ENCODE measurements at places on chromosomes 11 and 22.

DNA sequence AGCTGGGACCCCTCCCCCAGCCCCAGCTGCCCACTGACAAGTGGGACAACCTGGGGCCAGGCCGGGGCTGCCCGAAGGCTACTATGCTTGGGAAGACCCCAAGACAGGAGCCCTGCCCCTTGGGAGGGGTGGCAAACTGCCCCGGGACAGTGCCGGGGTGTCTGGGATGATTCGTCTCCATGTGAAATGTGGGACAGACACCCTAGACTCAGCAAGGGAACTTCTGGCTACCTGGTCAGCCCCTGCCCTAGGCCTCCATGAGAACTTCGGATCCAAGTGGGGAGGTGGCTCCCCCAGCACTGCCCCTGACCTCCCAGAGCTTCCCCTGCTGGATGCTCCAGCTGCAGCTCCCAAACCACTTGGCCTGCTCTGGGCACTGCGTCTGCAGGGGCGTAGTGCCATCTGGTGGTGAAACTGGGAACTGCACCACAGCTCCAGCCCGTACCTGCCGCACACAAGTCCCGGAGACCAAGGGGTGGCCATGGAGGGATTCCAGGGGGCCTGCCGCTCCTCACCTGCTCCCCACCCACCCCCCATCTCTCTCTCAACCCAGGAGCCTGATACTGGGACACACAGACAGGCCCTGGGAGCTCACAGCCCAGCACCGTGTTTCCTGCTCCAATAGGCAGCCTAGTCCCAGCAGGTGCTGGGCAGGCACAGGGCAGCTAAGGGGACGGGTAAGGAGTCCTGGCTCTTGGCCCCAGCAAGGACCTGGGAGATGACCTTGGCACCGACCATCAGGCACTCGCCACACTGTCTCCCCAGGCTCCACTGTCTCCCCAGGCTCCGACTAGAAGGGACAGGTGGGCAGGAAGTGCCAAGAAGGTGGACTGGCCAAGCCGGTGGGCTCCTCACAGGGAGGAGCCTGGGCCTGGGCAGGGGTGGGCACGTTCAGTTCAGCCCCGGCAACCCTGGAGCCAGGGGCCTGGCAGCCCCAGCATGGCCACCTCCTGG is 194.1 kb downstream of the IGLL1 start:
- peak; percentile 75 for DNase-seq

DNA sequence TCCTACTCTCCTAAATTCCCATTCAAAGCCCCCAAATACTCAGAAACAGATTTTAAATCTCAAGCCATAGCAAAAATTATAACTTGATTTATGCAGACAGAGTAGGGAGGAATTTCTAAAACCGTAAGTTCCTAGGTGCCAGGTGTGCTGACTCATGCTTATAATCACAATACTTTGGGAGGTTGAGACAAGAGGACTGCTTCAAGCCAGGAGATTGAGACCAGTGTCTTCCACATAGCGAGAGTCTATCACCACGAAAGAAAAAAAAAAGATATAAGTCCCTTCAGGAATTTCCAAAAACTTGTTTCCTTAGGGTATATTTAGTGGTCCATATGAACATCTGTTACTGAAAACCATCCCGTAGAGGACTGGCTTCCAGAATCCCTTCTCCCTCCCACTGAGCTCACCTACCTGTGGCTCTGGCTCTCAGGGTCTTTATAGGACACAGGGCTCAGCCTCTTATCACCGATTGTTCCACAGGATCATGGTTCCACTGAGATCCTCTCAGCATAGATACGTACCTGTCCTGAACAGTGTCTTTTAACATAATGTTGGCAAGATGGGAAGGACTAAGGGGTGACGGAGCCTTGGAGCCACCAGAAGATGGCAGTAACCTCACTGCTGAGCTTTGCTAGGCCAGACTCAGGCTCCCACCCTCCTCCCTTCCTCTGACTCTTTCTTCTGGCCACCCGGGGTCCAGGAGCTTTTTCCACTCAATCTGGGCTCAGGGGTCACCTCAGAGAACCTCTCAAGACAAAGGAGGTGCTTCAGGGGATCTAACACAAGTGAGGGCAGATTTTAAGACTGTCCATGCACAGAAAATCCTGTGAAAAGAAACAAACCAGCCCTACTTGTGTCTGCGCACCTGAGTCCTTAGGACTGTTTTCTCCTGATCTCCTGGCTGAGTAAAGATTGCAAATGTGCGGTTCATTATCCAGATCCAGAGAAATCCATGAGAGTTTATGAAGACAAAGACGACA is 117.5 kb upstream of the TOP3B start:
- no peak for DNase-seq

- DNase-seq, result no peak
Measured at GRCh38 chr11:76616676-76617552, 53.6 kb downstream of the LRRC32 start.

GRCh38 chr11:86991341-86991740 is 36.1 kb upstream of the FZD4 start:
- no peak for DNase-seq

DNA sequence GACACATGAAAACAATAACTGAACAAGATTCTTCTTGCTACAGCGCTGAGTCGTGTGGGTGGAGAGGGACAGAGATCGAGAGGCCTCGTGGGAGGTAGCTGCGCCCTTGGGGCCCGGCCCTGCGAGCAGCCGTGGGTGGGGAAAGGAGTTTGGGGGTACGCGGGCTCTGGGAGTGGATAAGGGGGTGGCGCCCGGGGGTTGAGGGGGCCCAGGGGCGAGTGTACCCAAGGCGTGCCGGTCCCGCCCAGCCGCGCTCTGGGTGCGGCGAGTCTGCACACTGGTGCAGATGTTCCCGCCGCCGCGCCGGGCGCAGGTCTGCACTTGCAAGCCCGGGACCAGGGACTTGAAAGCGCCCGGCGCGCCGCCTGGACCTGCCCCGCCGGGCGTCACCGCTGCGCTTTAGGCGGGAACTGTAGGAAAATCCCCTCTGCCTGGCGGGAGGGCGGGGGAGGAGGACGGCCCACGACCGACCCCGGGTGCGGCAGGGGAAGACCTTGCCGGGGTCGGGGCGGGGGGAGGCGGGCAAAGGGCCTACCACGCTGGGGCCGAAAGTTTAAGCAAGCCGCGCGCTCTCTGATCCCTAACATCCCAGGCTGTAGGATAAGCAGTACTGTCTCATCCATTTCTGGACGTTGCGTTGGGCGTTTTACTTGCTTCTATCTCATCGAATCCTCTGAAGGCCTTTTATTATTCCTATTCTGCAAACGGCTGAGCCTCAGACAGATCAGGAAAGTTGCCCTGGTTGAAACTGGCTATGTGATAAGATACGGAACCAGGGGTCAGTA is 1.4 kb upstream of the KREMEN1 start:
- no peak for DNase-seq

- no peak for DNase-seq
Measured at GRCh38 chr11:106152824-106153223, 75.4 kb downstream of the AASDHPPT start.

- no peak for DNase-seq
Measured at GRCh38 chr22:18057568-18058209, 20.1 kb upstream of the PEX26 start.

- DNase-seq, result no peak
Measured at GRCh38 chr11:76806608-76807205, 23.6 kb downstream of the TSKU start.

DNA sequence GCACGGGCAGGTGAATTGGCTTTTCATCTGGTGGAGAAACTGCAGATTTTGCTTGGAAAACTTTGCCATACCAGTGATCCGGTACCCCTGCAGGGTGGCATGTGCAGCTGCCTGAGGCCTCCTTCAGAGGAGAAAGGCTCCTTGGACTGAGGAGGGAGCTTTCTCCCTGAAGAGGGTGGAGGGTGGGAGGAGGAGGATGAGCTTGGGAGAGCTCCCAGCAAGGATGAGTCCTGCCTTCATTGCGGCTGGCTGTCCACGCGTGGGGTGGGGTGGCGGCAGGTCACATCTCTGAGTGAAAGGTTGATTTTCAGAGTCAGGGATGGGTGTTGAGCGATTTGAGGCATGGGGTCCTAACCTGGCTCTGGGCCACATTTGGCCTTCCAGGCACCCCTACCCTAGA is 96.8 kb downstream of the GRAMD1B start:
- DNase-seq, result no peak

- no peak for DNase-seq
Measured at GRCh38 chr11:364991-365725, 4.1 kb upstream of the B4GALNT4 start.

DNA sequence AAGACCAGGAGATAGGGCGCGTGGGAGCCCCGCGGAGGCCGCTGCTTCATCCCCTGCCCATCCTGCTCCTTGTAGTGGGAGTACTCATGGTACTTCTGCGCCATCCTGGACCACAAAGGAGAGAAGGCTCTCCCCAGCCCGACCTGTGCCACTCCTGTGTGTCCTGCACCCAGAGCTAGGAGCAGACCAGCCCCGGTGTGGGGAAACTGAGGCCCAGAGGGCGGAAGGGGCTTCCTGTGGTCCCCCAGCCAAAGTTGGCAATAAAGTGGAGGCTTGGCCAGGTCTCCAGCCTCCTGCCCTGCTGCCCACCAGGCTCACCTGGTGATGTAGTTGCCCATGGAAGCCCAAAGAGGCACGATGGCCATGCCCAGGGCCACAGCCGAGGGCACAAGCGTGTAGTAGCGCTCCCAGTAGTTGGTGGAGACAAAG is 4.7 kb downstream of the UNC93B1 start:
- no peak for DNase-seq

DNA sequence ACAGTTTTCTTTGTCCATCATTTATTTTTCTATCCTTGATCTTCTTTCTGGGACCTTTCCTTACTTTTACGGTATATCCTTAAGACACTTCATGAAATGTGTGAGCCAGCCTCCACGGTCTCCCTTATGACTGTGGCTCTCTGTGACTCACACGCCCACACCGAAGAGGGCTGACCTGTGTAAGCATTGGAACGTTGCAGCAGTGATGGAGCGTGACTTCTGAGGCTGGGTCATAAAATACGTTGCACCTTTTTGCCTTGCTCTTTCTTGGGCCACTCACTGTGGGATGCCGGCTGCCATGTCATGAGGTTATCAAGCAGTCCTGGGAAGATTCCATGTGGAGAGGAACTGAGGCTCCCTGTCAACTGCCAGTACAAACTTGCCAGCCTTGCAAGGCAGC is 96.3 kb upstream of the RAB1B start:
- no peak for DNase-seq

GRCh38 chr11:21634491-21634890 is 558.4 kb upstream of the ANO5 start:
- DNase-seq, result no peak

GRCh38 chr11:706957-707816 is 1.2 kb downstream of the EPS8L2 start:
- DNase-seq, result no peak

DNA sequence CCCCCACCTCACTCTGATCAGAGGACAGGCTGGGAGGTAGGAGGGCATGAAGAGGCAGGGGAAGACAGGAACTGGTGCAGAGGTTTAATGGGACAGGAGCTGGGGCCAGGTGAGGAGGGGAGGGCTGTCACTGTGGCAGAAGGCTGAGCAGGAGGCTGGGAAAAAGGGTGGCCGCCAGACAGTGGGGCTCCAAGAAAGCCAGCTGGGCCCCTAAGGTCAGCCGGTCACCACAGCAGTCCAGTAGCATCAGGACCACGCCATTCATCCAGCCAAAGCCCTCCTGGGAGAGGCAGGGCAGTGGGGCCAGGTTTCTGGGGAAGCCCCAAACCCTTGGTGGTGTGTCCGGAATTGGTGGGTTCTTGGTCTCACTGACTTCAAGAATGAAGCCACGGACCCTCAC is 8.5 kb upstream of the TREH start:
- DNase-seq, result no peak

DNA sequence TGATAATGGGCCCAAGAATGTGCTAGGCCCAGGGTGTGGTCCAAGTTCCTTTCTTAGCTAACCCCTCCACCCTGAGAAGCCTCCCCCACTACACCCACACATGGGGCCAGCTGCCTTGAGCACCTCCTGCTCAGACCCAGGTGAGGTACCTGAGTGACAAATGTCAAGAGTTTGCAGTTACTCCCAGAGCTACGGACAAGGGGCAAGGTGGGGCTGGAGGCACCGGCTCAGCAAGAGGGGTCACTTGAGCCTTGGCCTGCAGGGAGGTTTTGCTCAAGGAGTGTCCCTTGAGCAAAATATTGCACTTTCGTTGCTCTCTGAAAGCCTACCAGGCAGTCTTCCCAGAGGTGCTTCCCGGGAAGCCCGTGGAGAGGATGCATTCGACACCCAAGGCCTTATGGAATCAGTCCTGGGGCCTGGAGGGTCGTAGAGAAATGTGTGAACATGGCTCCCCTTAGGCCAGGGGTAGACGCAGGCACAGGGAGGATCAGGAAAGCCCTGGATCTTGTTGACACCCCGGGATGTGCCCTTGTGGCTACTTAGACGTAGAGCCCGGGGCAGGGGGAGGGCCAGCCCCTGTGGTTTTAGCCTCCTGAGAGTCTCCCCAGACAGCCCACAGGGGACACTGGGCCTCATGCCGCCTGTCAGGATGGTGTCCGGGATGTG is 114.2 kb downstream of the KCNQ1 start:
- no peak for DNase-seq

DNA sequence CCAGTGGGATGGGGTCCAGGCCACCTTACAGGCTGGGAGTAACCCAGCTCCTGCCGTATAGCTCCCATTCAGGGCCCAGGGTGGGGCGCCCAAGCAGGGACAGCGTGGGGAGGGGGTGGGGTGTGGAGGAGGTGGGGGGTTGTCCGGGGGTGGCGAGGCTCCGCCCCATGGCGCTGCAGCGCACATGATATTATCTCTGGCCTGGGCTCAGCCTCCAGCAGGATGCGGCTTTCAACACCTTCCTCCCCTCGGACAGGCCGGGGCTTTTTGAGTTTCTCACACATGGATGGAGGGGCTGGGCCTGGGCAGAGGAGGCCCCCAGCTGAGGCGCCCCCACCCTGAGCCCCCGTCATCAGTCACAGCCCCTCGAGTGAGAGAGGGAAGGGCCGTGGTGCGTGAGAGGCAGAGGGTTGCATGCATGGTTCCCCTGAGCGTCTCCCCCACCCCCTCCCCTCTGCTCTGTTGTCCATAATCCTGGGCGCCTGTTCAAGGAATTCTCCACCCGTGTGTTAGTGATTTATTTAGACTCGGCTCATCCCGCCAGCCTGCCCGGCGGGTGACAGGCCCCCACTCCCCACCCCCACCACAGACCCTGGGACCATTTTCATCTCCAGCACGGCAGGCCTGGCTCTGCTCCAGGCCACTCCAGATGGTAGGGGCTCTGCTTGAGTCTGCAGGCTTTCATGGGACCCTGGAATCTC is 44.9 kb downstream of the WNT11 start:
- no peak for DNase-seq

- no peak for DNase-seq
Measured at GRCh38 chr11:44833877-44834452, 107.2 kb downstream of the TSPAN18 start.

GRCh38 chr22:23856721-23857605 is 712 bp upstream of the SLC2A11 start:
- DNase-seq, result no peak

GRCh38 chr22:47486569-47487312 is 724.3 kb downstream of the TBC1D22A start:
- DNase-seq, result no peak
